Stimulated activated CD4-positive, alpha-beta T cell treated with anti-CD3 and anti-CD28 coated beads, TNF-alpha, amount 100 ng/mL, for 4 hours (primary cell): ENCODE measurements at places on chromosomes 4 and X.

DNA sequence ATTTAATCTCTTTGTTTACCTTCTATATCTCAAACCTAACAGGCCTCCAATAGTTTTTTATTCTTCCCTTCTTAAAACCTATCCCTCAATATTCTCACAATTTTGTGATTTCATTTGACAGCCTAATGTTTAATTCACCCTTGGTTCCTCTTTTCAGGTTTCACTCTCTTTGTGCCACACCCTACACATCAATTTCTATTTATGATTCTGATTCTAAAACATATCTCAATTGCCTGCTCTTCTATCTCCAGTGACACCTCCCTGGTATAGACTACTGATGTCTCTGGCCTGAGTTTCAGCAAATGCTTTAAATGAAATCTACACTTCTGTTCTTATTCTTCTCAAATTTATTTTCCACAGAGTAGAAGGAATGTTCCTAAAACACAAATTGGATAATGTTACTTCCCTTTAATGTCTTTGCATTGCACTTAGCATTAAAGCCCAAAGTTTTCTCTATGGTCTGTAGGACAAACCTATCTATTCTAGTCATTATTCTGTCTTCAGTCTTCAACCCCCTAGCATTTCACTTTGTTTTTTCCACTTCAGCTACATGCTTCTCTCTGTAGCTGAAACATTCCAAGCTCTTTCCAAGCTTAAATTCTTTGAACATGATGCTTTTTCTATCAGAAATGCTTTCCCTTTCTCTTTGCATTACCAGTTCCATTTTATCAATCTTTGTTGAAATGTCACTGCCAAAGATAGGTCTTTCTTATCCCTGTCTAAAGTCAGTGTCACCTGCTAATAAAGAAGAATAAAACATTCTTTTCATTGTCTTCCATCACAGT lies 622.0 kb downstream of the CENPC start:
- no peak for DNase-seq

DNA sequence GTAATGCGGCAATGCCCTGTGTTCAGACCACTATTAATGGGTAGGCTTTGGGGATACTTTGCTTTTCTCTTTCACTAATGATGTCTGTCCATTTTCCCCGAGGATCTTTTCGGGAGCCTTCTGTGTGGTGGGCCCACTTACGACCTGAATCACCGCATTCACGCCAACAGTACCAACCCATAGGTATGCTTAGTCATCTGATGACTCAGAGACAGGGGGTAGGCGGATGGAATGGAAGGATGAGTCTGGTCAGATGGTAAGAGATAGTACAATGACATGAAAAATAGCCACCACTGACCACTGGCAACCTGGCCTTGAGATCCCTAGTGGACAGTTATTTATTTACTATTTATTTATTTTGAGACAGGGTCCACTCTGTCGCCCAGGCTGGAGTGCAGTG lies 76.0 kb upstream of the DHRSX start:
- DNase-seq = no peak

- no peak for DNase-seq
These were observed 14.0 kb downstream of the TIMP1 start for GRCh38 chrX:47596256-47596655.

- DNase-seq = no peak
These were observed 157.7 kb downstream of the PAPSS1 start for GRCh38 chr4:107562316-107562715.

DNA sequence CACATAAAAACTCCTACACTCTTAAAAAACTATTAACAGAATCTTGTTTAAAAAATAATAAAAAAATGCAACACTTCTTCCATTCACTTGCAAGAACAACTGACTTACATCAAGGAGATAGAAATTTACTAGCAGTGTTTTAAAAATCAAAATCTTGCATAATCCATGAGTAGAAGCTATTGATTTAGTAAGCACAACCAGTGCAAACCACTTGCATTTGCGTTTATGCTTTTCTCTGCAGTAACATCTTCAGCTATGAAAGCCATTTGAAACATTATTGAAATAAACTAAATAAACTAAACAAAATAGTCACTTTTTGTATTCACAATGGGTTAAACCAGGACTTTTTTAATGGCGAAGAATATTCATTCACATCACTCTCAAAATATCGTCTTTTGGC lies 389.2 kb upstream of the EMCN start:
- DNase-seq = no peak

DNA sequence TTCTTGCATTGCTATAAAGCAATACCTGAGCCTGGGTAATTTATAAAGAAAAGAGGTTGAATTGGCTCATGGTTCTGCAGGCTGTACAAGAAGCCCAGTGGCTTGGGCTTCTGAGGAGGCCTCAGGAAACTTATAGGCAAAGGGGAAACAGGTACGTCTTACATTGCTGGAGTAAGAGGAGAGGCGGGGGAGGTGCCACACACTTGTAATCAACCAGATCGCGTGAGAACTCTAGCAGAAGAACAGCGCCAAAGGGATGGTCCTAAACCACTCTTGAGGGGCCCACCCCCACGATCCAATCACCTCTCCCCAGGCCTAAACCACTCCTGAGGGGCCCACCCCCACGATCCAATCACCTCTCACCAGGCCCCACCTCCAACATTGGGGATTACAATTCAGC lies 50.6 kb upstream of the SHOX start:
- no peak for DNase-seq

DNA sequence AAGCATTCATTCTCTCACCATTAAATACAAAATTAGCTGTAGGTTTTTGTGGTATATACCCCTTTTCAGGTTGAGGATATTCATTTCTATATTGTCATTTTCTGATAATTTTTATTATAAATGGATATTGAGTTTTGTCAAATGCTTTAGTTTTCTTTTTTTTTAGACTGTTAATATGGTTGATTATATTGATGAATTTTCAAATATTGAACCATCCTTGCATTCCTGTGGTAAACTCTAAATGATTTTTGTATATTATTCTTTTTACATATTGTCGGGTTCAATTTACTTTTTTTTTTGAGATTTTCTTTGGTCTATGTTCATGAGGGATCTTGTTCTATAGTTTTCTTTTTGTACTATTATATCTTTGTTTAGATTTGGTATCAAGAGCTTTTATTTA lies 165.1 kb downstream of the GPAT3 start:
- no peak for DNase-seq

GRCh38 chrX:19122641-19123009 lies 357 bp upstream of the ADGRG2 start:
- DNase-seq = no peak

DNA sequence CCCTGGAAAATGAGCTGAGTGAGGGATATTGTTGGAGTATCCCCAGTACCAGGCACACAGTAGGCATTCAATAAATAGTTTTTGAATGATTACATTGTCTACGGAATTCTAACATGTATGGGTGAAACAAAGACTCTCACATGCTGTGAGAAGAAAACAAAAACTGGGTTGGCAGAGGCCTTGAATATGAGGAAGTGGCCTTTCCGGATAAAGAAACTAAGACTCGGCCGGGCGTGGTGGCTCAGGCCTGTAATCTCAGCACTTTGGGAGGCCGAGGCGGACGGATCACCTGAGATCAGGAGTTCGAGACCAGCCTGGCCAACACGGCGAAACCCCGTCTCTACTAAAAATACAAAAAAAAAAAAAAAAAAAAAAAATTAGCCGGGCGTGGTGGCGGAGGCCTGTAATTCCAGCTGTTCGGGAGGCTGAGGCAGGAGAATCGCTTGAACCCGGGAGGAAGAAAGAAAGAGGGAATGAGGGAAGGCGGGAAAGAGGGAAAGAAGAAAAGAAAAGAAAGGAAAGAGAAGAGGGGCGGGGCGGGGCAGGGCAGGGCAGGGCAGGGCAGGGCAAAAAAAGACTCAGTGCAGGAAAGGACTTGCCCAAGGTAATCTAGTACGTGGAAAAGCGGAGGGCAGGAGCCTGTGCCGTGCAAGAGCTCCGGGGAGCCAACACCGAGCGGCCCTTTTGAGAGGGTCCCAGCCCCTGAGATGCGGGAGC lies 689 bp upstream of the TMA16 start:
- DNase-seq = no peak

DNA sequence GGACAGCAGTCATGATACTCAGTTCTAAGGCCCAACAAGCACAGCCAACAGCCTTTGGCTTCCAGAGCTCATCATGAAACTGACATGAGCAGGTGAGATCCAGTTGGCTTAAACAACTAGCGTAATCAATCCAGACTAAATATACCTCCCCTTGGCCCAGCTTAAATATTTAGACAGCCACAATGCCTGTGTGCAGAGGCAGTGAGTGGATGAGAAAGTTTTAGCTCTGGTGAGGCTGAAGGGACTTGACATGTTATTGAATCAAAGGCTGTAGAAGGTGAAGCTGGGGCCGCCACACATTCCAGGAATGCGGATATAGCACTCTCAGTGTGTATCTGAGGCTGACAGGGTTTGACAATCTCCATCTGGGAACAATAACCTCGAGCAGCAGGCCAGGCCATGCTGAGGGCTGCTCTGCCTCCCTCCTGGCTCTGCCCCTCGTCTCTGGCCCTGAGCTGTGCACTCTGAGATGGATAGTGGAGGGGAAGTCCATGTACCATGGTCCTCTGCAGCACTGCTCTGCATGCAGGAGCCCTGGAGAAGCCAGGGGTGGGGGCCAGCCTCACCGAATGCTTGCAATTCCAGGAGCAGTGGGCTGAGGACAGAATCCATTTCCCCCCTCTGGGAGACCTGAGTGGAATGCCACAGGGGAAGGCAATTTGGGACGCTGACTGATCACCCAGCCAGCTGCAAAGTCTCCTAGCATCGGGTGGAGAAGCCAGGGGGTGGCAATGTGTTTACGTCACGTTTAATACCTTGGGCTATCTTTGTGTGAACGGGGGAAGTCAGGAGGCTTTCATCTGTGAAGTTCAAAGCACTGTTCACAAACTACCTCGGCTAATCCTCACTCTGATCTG lies 37.3 kb upstream of the RASL11B start:
- DNase-seq = no peak

- DNase-seq = no peak
These were observed 46.4 kb downstream of the FHL1 start for GRCh38 chrX:136193771-136194170.
